ENCODE measurements at places on chromosomes 5 and 9. TPM values are rescaled to one million over a fixed set of nuclear protein-coding genes. Genes with fewer than 3 reads are reported as not detected.

PFN3 gene
- not detected for total RNA-seq

AGXT2 gene
- total RNA-seq: not detected

GTF3C5 gene
- 97.2 TPM for total RNA-seq

GRCh38 chr5:143124593-143124992 lies 278.9 kb downstream of the NR3C1 start:
- H3K4me1 ChIP-seq: peaks cover 8% of the 10 kb centered on the region
- no peaks in the 10 kb centered on the region for H3K27me3 ChIP-seq
- no peaks in the 10 kb centered on the region for H3K36me3 ChIP-seq
- DNase-seq: no peak
- H3K27ac ChIP-seq: no peak overlapping the region

GRCh38 chr9:100919506-100919905 lies 109.0 kb upstream of the PLPPR1 start:
- no peaks in the 10 kb centered on the region for H3K4me1 ChIP-seq
- H3K27me3 ChIP-seq: no peaks in the 10 kb centered on the region
- no peak for DNase-seq
- no peaks in the 10 kb centered on the region for H3K36me3 ChIP-seq
- H3K27ac ChIP-seq: no peak overlapping the region

GRCh38 chr5:103428411-103428871 lies 134.1 kb downstream of the NUDT12 start:
- peak; percentile 16 for DNase-seq
- H3K27ac ChIP-seq: no peak overlapping the region
- H3K27me3 ChIP-seq: no peaks in the 10 kb centered on the region
- no peaks in the 10 kb centered on the region for H3K36me3 ChIP-seq
- H3K4me3 ChIP-seq: no peak overlapping the region

DNA sequence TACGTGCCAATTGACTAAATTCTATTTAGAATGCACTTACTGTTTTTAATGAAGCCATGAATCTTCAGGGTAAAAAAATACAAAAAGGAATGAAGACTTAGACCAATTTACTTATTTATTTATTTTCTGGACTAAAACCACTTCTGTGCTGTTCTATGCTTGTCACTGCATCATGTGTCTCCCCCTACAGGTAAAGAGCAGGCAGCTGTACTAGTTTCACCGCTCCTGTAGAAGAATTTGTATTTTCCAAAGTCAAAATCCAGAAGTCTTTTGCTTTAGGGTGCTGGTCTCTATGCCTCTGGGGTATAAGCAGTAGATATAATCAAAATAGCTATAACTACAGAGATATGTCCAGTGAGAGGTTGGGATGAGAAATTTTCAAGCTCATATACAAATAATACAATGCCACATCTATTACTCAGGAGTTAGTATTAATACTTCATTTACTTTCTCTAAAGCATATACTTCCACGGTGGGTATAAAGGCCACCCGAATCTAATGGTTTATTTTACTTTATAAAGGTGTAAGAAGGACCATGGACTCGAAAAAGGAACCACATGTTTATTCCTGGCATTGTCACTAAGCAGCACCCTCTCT lies 591.5 kb downstream of the RAB3C start:
- H3K36me3 ChIP-seq: no peaks in the 10 kb centered on the region
- peak; percentile 22 for DNase-seq
- H3K27me3 ChIP-seq: no peaks in the 10 kb centered on the region
- H3K27ac ChIP-seq: no peak overlapping the region

DNA sequence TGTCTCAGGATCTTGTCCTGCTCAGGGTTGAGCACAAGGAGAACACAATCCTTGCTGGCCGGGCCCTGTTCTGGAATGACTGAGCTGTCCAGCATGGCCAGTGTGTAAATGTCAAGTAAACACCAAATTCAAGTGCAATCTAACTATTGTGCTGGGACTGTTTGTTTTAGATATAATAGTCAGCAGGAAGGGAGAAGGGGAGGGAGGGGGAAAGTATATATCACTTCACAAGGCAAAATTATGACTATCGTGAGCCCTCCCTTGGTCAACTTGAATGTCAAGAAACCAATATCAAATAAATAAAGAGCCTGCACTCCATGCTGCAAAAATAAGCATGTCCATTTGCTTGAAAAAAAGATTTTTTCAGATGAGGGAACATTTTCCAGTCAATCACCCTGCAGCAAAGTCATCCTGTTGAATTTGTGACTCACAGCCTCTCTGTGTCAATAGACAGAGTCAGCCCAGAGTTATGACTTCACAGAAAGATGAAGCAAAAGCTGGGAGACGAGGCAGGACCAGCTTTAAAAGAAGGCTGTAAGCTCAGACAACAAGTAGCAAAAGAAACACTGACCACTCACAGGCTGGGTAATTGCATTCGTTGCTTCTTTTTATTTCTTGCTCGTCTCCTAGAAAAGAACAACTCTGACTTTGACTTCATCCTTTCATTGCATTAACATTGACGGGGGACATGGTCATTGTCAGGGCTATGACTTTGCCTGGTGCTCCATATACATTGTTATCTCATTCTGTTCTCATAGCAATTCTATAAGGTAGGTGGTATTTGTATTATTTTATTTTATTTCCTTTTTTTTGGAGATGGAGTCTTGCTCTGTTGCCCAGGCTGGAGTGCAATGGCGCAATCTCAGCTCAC lies 15.3 kb upstream of the KLF4 start:
- peaks cover 7% of the 10 kb centered on the region for H3K4me1 ChIP-seq
- peak overlapping the region; percentile 4 for H3K4me3 ChIP-seq
- DNase-seq: peak; percentile 79
- H3K27ac ChIP-seq: peak overlapping the region; percentile 84
- no peaks in the 10 kb centered on the region for H3K36me3 ChIP-seq
- no peaks in the 10 kb centered on the region for H3K27me3 ChIP-seq
